GM13976 (cell line): ENCODE measurements at places on chromosomes 2 and 18.

- DNase-seq: no peak
Measured at GRCh38 chr2:163733956-163734355, 1.9 kb downstream of the FIGN start.

DNA sequence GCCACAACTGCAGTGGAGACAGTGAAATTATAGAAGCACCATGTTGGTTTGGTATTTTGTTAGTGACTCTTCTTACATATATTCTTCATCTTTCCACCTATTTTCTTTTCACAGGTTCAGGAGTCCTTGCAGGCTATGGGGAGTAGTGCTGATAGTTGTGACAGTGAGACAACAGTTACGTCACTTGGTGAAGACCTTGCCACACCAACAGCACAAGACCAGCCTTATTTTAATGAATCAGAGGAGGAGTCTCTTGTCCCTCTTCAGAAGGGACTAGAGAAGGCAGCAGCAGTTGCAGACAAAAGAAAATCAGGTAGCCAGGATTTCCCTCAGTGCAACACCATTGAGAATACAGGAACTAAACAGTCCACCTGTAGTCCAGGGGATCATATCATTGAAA, 23.6 kb downstream of the ITPRID2 start:
- DNase-seq: no peak

DNA sequence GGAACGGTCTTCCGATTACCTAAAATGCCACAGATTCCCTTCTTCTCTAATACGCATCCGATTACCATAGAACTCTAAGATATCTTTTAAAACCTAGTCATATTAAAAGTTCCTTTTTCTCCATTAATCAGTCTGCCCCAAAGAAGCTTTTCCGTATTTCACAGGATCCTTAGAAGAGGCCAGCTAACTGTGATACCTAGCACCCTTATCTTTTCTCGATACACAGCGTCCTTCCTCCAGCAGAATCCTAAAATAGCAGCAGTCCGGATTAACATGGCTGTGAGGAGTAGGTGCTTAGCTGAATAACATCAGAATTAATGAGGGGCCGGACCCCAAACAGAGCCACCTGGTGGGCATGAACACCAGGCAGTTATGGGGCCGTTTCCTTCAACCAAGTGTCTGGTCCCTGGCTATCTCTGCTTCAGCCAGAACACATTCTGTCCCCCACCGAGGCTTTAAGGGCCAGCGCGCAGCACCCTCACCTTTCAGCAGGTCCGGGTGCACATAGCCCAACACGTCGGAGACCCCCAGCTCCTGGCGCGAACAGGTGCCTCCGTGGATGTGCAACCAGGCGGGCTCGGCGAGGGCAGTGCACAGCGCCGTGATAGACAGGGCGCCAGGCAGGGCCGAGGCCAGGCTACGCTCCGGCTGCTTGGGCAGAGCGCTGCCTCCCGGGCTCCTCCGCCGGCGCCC, 995 bp downstream of the TMEM127 start:
- DNase-seq: peak; percentile 67

DNA sequence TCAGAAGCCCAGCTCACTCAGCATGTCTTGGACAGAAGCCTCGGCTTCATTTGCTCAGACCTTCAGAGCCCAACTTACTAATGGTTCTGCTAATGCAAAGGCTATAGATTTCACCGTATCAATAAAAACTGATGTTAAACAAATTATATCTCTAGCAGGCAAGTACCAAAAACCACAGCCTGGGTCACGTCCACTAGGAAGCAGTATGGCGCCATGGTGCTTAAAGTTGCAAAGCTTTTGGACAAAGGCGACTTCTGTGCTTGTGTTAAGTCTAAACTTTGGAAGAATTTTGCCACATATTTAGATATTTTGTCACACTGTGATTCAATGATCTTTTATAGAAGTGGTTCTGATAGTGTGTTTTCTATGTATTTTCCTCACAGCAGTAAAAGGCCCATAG, 276.8 kb upstream of the PARD3B start:
- no peak for DNase-seq

- no peak for DNase-seq
Measured at GRCh38 chr18:4720518-4720917, 265.4 kb upstream of the DLGAP1 start.
